ENCODE measurements at places on chromosomes 4 and X. TPM values are rescaled to one million over a fixed set of nuclear protein-coding genes. Genes with fewer than 3 reads are reported as not detected.

DNA sequence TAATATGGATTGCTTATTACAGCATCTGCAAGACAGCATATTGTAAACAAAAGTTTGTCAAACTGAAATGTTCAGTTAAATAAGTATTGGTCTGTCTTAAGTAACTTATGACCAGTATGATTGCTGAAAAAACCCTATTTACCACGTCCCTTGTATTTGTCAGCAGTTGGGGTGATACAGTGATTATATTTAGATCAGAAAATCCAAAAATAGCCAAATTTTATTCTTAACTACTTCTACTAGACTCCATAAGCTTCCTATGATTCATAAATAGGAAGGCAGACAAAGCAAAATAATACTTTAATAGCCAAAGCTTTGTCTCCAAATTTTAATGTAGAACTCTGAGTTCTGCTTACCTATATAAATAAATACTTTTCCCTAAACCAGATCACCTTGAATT lies 45.3 kb downstream of the TBCK start:
- no peaks in the 10 kb centered on the region for H3K27me3 ChIP-seq
- H3K4me1 ChIP-seq, result peaks cover 4% of the 10 kb centered on the region
- no peak overlapping the region for H3K4me3 ChIP-seq
- peaks cover 3% of the 10 kb centered on the region for H3K36me3 ChIP-seq
- no peak overlapping the region for H3K27ac ChIP-seq

- no peak for DNase-seq
- H3K27me3 ChIP-seq, result no peaks in the 10 kb centered on the region
- H3K4me1 ChIP-seq, result no peaks in the 10 kb centered on the region
- no peak overlapping the region for H3K4me3 ChIP-seq
Measured at GRCh38 chr4:165684177-165684805, 188.7 kb upstream of the TLL1 start.

DNA sequence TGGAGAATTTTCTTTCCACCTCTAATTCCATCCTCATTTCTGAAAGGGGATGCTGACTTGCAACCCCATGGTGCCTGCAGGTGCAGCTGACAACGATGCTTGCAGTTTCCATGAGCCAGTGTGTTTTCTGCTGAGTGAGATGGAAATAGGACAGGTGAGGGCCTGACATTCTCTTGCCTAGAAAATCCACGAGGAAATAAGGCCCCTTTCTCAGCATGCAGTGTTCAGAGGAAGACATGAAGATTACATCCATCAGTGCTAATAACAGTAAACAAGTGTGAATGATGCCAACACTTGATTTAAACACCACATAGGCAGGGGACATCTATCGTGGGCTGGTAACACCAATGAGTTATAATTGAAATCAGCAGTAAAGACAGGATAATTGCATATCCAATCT lies 237.3 kb downstream of the NLGN4X start:
- no peaks in the 10 kb centered on the region for H3K27me3 ChIP-seq
- DNase-seq, result no peak
- H3K27ac ChIP-seq, result no peak overlapping the region
- no peaks in the 10 kb centered on the region for H3K4me1 ChIP-seq

The NAP1L2 gene
- total RNA-seq, result 5.5 TPM

DNA sequence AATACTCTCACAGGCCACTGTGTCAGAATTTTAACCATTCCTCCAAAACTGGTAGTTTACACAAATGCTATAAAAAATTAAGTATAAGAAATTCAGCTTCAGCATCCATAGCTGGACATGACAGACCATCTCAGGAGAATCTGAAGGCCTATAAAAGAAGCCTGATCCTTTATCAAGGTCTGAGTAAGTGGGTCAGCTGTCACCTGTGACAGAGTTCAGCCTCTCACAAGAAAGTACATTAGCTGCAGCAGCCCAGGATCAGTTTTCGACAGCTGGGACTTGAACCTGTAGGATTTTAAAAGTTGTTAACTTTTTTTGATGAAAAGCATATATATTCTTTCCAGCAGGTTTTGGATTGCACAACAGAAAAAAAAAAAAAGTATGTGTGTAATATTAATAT lies 60.7 kb downstream of the PPP3CA start:
- no peak overlapping the region for H3K27ac ChIP-seq
- peaks cover 3% of the 10 kb centered on the region for H3K27me3 ChIP-seq
- DNase-seq, result no peak
- peaks cover 19% of the 10 kb centered on the region for H3K4me1 ChIP-seq
- H3K4me3 ChIP-seq, result no peak overlapping the region

The STPG2 gene
- total RNA-seq, result not detected

DNA sequence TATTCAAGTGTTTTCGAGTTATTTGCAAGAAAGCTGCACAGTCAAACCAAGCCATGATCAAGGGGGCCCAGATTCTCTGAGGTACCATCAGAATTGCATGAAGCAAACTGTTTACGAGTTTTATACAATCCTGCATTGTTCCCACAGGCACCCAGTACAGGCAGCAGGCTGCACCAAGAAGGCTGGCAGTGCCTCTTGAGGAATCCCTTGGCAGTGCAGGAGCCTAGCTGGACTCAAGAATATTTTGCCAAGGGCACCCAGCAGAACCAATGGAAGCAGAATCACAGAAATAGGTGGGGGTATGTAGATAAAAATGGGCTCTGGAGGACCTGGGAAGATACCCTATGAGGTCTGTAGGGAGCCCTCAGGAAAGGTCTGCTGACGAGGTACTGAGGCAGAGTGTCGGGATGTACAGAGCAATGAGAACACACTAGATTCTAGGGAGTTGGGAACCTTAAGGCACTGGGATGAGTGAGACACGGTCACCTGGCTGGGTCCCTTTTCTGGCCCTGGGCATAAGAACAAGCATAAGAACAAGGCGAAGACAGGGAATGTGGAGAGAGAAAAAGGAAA lies 2.5 kb upstream of the PLP1 start:
- H3K27me3 ChIP-seq, result peaks cover 9% of the 10 kb centered on the region
- H3K4me3 ChIP-seq, result no peak overlapping the region
- H3K36me3 ChIP-seq, result no peaks in the 10 kb centered on the region
- no peaks in the 10 kb centered on the region for H3K4me1 ChIP-seq
- DNase-seq, result no peak
- no peak overlapping the region for H3K27ac ChIP-seq

GRCh38 chr4:60365176-60365575 lies 835.0 kb upstream of the ADGRL3 start:
- H3K4me3 ChIP-seq, result no peak overlapping the region
- DNase-seq, result no peak
- no peak overlapping the region for H3K27ac ChIP-seq
- H3K36me3 ChIP-seq, result no peaks in the 10 kb centered on the region
- H3K4me1 ChIP-seq, result no peaks in the 10 kb centered on the region
- no peaks in the 10 kb centered on the region for H3K27me3 ChIP-seq

- no peak for DNase-seq
- no peak overlapping the region for H3K27ac ChIP-seq
- H3K36me3 ChIP-seq, result peaks cover 1% of the 10 kb centered on the region
- H3K27me3 ChIP-seq, result peaks cover 15% of the 10 kb centered on the region
- no peak overlapping the region for H3K4me3 ChIP-seq
- H3K4me1 ChIP-seq, result peaks cover 4% of the 10 kb centered on the region
Measured at GRCh38 chr4:76426272-76426671, 5.3 kb upstream of the CCDC158 start.

GRCh38 chr4:89294573-89295269 lies 12.9 kb downstream of the GPRIN3 start:
- H3K36me3 ChIP-seq, result peaks cover 34% of the 10 kb centered on the region
- peaks cover 72% of the 10 kb centered on the region for H3K4me1 ChIP-seq
- no peaks in the 10 kb centered on the region for H3K27me3 ChIP-seq
- DNase-seq, result no peak

- no peak overlapping the region for H3K27ac ChIP-seq
- H3K36me3 ChIP-seq, result no peaks in the 10 kb centered on the region
- H3K4me1 ChIP-seq, result no peaks in the 10 kb centered on the region
Measured at GRCh38 chr4:14092741-14093140, 465.2 kb upstream of the BOD1L1 start.

- H3K27ac ChIP-seq, result peak overlapping the region; percentile 83
- H3K4me3 ChIP-seq, result peak overlapping the region; percentile 92
- no peaks in the 10 kb centered on the region for H3K27me3 ChIP-seq
- H3K4me1 ChIP-seq, result peaks cover 71% of the 10 kb centered on the region
Measured at GRCh38 chr4:15779306-15779705, 1.2 kb downstream of the CD38 start.

The HSD17B13 gene
- 0.48 TPM for total RNA-seq

DNA sequence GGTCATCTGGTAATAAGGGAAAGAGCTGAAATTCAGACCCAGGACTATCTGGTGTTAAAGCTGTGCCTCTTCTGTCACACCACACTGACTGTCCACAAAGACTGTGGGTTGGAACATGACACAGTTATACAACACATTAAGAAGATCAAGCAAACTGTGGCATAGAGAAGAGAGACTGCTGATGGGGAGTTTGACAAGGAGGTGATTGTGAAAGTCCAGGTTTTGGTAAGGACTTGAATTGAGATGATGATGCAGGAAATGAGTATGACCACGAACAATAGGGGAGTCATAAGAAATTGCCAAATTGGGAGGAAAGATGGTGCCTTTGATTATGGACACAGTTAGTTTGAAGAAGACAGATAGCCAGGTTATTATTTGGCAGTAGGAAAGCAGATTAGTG lies 163.4 kb downstream of the PDGFRA start:
- H3K27ac ChIP-seq, result no peak overlapping the region
- H3K4me1 ChIP-seq, result no peaks in the 10 kb centered on the region
- no peaks in the 10 kb centered on the region for H3K36me3 ChIP-seq
- DNase-seq, result no peak
- no peak overlapping the region for H3K4me3 ChIP-seq

The PABPC5 gene
- total RNA-seq, result not detected

- DNase-seq, result no peak
- no peak overlapping the region for H3K27ac ChIP-seq
- H3K27me3 ChIP-seq, result no peaks in the 10 kb centered on the region
Measured at GRCh38 chrX:17160975-17161374, 214.0 kb upstream of the NHS start.

The RNF212 gene
- 8.1 TPM for total RNA-seq

DNA sequence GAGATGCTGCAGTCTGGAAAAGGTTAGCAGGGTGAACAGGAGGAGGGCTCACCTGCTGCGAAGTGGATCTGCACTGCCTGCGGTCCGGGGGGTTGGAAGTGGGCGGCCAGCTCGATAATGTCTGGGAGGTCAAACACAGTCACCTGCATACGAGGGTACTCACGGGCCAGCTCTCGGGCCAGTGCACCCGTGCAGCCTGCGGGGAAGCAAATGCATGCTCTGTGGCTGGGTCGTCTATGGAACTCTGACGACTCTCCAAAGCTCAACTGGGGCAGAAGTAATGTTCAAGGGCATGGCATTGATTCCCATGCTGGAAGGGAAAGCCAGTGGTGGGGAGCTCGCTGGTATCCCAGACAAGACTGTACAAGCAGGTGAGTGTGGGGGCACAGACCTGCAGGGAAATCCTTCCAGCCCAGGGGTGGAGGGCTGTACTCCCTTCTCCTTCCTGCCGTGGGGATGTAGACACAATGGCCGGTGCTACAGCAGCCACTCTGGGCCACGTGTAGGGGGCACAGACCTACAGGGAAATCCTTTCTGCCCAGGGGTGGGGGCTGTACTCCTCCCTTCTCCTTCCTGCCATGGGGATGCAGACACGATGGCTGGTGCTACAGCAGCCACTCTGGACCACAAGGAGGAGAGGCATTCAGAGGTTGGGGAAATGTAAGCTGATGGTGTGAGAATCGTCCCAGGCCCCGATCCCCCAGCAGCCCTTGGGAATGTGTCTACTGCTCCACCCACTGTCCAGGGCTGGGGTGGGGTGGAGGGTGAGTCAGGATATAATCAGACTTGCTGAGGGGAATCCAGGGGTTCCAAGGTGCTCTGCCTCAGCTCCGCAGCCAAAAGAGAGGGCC lies 26.2 kb upstream of the SLC25A6 start:
- no peaks in the 10 kb centered on the region for H3K27me3 ChIP-seq
- H3K4me3 ChIP-seq, result no peak overlapping the region
- peaks cover 6% of the 10 kb centered on the region for H3K4me1 ChIP-seq
- H3K27ac ChIP-seq, result no peak overlapping the region
- peak; percentile 20 for DNase-seq
- peaks cover 47% of the 10 kb centered on the region for H3K36me3 ChIP-seq

DNA sequence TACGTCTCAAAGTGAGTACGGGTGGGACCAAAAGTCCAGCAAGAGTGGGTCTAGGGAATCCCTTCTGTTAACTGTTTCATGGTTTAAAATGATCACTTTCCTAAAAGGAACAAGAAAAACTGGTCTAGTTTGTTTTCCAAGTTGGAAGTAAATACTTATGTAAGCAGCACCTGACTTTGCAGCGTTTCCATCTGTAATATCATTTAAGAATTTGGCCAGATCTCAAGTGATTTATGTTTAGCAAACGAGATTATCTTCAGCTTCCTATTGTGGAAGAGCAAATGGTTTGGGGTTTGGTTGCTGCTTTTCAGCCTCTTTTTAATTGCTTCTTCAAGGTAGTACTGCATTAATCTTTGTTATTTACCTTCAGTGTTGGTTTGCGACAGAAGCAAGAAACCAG lies 50.4 kb downstream of the FHIP1A start:
- H3K27ac ChIP-seq, result no peak overlapping the region
- no peaks in the 10 kb centered on the region for H3K4me1 ChIP-seq

The TBL1X gene
- total RNA-seq, result 31.1 TPM

DNA sequence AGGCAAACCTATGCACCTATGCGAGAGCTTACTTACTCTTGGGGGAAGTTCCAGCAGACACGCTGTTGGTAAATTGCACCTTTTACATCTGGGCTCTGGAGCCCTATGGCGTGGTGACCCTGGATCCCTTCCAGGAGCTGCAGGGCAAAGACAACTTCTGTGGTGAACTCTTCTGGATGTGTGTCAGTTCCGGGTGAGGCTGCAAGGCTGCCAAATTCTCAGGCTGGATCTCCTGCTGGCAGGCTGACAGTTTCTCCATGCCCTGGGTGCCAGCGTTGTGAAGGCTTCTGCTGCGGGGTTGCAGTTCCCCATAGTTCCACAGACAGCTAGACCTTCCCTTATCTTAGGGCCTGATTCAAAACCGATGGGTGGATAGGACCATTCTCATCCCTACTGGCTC lies 37.9 kb downstream of the RAP2C start:
- no peaks in the 10 kb centered on the region for H3K36me3 ChIP-seq
- no peak for DNase-seq
- H3K27me3 ChIP-seq, result no peaks in the 10 kb centered on the region
- H3K4me1 ChIP-seq, result peaks cover 1% of the 10 kb centered on the region
- H3K4me3 ChIP-seq, result no peak overlapping the region
- no peak overlapping the region for H3K27ac ChIP-seq

GRCh38 chrX:152641256-152641875 lies 3.7 kb downstream of the GABRQ start:
- H3K4me1 ChIP-seq, result peaks cover 1% of the 10 kb centered on the region
- no peak overlapping the region for H3K4me3 ChIP-seq
- no peak for DNase-seq

DNA sequence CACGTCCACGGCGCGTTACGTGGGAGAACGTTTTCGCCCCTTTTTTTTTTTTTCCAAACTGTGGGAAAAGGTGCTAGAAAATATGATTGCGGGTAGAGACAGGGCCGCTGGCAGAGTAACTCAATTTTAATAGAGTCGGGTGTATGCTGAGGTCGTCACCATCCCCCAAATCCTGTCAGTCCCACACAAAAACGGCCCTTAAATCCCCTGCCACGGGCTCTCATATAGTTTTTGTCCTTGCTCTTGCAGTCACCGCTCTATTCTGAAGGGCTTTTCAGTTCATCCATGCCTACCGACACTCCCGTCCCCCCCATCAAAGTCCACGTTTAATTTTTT lies 796 bp upstream of the MED14 start:
- H3K4me3 ChIP-seq, result peak overlapping the region; percentile 94
- H3K4me1 ChIP-seq, result peaks cover 19% of the 10 kb centered on the region
- peaks cover 8% of the 10 kb centered on the region for H3K36me3 ChIP-seq
- peak overlapping the region; percentile 97 for H3K27ac ChIP-seq
- DNase-seq, result no peak
- no peaks in the 10 kb centered on the region for H3K27me3 ChIP-seq

All from activated naive CD8-positive, alpha-beta T cell treated with anti-CD3 and anti-CD28 coated beads, Interleukin-2, amount 10 ng/mL, durations not matched to agents 7 days and 5 days (primary cell).